Head of caudate nucleus (tissue), 42 donors: ENCODE measurements at places on chromosomes 12 and 14.
A peak's percentile ranks its signal among the peaks of the same experiment; 100 is the strongest.

DNA sequence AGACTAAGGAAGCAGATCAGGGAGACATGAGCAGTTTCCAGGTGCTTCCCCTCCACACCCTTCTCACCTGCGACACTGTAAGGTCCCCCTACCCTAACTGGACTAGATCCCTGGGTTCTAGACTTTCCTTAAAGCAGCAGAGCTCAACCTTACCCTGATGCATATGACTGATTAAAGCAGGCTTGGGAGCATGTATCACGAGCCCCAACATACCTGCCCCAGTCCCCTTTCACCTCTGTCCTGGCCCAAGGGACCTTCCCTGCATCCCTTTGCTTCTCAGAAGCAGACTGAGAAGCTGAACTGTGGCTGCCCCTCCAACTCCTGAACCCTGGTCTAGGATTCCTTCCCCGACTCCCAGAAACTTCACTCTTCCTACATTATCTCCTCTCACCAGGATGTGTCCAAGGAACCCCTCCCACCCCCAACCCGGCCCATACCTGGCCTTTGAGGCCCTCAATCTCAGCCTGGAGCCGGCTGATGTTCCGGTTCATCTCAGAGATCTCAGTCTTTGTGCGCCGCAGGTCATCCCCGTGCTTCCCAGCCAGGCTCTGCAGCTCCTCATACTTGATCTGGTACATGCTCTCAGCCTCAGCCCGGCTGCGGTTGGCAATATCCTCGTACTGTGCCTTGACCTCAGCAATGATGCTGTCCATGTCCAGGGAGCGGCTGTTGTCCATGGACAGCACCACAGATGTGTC, 5.4 kb downstream of the KRT8 start:
- no peak for DNase-seq

- DNase-seq: no peak
Measured at GRCh38 chr12:84355561-84355960, 557.0 kb downstream of the SLC6A15 start.

DNA sequence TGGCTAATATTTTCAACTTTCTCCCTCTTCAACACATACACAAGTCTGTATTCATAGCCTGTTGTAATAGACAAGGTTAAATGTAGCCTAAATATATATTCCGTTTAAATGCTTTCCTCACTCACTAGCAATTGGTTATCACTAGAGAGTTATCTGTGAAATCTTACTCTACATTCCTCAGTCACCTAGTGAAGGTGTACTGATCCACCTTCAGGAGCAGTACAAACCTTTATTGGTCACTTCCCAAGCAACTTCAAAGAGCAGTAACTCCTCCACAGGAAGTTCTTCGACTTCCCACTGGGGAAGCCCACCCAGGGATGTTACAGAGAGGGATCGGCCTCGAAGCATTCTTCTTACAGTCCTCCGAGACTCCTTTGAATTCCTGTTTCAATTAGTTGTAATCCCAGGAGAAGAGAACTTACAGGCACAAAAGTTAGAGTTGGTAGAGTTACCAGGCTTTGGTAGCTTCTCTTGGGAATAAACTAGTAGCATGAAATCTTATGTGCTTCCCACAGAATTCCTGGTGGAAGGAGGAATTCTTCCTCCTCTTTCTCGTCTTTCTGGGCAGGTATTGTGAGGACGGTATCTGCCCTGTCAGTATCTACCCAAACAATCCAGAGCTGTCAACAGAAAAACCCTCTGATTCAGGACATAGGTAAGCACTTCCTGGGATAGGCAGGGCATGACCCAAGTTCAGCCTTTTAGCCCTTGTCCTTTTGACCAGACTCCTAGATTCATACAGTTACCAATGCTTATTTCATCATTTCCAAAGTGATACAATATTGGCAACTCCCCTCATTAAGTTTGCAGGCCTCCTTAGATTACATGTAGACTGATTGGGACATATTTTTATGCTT, at the start of gene GYS2:
Gene GYS2, minus strand, starts transcription at position 603 of the 857 bp plus-strand sequence. Its CDS starts 255 bp downstream, at position 348.
- no peak for DNase-seq

DNA sequence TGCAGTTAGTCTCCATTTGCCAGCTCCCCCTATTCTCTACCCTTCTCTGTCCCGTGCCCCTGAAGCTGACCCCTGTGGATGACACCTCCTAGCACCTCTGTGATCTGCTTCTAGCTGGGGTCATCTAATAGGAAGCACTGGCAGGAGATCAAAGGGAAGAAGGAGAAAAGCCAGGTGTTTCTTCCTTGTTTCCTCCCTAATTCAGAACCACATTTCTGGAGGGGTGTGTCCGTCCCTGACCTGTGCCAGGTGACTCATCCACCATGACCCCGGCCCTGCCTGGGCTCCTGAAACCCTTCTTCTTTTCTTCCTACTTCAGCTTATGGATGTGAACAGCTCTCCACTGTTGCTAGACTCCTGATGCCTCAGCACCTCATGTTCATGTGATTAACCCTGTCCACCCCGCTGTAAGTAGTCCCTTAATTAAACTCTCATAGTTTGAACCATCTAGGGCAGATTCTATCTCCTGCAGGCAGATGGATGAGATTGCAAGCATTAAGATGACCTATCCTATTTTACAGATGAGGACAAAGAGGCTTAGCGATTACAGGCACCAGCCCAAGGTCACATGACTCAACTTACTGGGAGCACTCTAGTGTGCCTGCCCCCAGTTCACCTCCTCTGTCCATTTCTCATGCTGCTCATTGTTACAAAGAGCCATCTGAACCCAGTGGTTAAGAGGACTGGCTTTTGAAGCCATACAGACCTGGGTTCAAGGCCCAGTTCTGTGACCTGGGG, 770.5 kb downstream of the MED13L start:
- no peak for DNase-seq

GRCh38 chr12:105882404-105882803, 256.4 kb downstream of the NUAK1 start:
- DNase-seq: peak; percentile 26

DNA sequence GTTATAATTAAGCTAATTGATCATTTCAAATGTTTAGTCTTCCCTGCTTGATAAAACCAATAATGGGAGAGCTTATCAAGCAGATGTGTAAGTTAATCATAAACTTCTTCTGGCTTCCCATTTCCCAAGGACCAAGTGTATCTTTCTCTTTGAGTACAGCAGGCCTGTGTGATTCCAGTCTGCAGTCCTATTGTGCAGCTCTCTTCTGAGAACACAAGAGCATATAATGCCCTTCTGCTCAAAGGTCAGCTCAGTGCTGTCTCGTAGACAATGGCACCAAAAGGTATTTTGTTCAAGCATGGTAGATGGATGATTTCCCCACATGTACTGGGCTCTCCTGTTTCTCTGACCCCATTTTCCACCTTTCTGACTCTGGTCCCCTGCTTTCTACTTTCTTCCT, 101.8 kb upstream of the DYRK2 start:
- DNase-seq: no peak
